ENCODE measurements at places on chromosomes 16 and 17.

GRCh38 chr16:49027420-49027819 lies 254.2 kb downstream of the CBLN1 start:
- no peak for DNase-seq

- DNase-seq: no peak
Measured at GRCh38 chr17:75622076-75622475, 11.2 kb upstream of the SMIM5 start.

DNA sequence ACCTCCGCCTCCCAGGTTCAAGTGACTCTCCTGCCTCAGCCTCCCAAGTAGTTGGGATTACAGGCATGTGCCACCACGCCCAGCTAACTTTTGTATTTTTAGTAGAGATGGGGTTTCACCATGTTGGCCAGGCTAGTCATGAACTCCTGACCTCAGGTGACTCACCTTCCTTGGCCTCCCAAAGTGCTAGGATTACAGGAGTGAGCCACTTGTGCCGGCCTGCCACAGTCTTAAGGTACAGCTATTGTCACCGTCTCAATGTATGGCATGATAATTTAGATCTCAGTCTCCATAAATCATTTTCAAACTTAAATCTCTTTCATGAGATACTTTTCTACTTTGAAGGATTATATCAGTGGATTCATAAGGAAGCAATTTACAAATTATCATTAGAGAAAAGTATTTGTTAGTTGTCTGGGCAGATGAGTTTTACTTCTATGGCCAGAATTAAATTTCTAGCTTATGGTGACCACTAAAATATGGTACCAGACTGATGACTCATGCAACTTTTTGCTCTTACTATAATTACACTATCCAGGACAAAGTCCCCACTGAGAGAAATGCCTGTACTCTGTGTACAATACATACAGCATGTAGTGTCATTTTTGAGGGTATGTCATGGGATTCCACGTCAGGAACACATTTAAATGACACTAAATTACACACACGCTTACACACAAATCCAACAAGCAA lies 1230.3 kb upstream of the GOT2 start:
- no peak for DNase-seq

GRCh38 chr17:48575066-48575582 lies 3.0 kb downstream of the HOXB4 start:
- DNase-seq: peak; percentile 97

- no peak for DNase-seq
Measured at GRCh38 chr16:65002265-65002664, 119.6 kb downstream of the CDH11 start.

GRCh38 chr17:18186627-18186982 lies 3.0 kb downstream of the ALKBH5 start:
- DNase-seq: no peak

- no peak for DNase-seq
Measured at GRCh38 chr17:521183-521525, 168.5 kb upstream of the RPH3AL start.

- DNase-seq: no peak
Measured at GRCh38 chr17:2693561-2694380, 17.8 kb downstream of the CLUH start.

GRCh38 chr16:79415983-79416640 lies 184.4 kb downstream of the MAF start:
- no peak for DNase-seq

- DNase-seq: no peak
Measured at GRCh38 chr16:76524356-76524755, 247.2 kb downstream of the CNTNAP4 start.

GRCh38 chr17:68327823-68328557 lies 36.7 kb downstream of the ARSG start:
- no peak for DNase-seq

GRCh38 chr17:55424893-55425540 lies 3.4 kb upstream of the MMD start:
- DNase-seq: no peak

DNA sequence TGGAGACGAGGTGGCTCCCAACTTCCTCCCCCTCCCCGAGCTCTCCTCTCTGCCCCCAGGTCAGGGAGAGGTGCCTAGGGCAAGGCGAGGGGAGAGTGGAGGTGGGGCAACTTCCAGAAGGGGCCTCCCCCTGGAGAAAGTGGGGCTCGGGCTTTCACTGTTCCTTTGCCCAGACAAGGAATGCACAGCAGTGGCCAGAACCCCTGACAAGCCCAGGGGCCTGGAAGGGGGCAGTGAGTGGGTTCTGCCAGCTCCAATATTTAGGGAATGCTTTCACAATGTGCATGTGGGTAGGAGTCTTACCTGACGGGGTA lies 11.7 kb upstream of the SP2 start:
- DNase-seq: no peak

GRCh38 chr16:88035292-88035691 lies 84.1 kb downstream of the BANP start:
- no peak for DNase-seq

DNA sequence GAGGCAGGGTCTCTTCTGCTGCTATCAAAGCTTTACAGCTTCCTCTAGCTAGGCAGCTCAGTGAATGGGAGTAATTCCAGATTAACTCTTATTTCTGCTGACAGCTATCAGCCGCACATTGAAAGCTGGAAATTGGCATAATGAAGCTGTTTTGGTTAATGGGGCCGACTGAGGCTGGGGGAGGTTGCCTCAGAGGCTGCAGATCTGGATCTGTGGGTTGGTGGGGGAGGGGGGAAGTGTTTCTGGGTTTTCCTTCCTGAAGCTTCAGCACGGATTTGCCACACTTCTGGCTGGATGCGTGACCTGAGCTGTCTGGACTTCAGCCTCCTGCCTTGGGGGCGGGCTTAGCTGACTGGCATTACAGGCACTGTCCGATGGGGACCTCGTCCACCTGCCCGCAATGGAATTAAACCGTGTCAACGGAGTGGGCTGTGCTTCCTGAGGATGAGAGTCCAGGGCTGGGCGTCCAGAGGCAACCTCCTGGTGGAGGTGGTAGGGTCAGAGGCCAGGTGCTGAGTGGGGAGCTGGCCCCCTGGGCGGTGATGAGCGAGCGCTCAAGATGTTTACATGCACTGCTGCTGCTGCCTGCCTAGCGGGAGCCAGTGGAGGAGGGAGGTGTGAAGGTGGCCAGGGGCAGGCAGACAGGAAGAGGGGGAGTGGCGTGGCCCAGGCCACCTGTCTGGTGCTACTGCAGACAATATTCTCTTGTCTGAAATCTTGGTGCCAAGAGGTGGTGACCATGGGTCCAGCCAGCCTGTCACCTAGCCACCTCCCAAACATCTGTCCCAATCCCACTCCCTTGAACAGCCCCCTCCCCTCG lies 6.7 kb upstream of the ABCC3 start:
- peak; percentile 80 for DNase-seq

DNA sequence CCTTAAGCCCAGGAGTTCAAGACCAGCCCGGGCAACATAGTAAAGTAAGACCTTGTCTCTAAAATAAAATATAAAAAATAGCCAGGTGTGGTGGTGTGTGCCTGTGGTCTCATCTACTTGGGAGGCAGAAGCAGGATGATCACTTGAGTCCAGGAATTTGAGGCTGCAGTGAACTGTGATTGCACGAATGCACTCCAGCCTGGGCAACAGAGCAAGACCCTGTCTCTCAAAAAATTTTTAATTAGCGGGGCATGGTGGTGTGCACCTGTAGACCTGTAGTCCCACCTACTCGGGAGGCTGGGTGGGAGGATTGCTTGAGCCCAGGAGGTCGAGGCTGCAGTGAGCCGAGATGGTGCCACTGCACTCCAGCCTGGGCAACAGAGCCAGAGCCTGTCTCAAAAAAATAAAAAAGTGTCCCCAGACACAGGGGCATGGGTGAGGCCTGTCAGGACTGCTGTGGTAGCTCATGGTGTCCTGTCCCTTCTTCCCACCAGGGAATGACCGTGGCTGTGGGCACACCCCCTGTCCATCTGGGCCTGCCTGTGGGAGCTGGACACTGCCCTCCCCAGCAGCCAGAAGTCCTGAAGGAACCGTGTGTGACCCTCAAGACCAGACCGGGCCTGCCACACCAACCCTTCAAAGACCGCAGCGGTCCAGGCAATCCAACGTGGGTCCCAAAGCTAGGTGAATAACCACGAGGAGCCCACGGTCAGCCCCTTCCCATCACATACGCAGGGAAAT lies 30.8 kb upstream of the GAA start:
- no peak for DNase-seq

DNA sequence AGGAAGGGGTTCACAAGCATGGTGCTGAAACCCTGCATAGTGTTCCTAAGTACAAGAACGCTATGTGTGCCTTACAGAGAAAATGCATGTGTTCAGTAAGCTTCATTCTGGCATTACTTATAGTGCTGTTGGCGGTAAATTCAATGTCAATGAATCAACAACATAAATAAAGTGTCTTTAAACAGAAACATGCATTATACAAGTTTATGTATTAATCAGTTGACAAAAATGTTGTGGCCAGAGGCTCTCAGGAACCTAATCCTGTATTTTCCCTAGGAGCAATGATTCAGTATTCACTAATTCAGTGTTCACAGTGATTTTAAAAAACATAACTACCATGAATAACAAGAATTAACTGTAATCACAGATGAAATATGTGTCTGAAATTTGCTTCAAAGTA lies 47.1 kb upstream of the MYOCD start:
- DNase-seq: no peak

- no peak for DNase-seq
Measured at GRCh38 chr17:51228161-51228560, 31.7 kb downstream of the MBTD1 start.

DNA sequence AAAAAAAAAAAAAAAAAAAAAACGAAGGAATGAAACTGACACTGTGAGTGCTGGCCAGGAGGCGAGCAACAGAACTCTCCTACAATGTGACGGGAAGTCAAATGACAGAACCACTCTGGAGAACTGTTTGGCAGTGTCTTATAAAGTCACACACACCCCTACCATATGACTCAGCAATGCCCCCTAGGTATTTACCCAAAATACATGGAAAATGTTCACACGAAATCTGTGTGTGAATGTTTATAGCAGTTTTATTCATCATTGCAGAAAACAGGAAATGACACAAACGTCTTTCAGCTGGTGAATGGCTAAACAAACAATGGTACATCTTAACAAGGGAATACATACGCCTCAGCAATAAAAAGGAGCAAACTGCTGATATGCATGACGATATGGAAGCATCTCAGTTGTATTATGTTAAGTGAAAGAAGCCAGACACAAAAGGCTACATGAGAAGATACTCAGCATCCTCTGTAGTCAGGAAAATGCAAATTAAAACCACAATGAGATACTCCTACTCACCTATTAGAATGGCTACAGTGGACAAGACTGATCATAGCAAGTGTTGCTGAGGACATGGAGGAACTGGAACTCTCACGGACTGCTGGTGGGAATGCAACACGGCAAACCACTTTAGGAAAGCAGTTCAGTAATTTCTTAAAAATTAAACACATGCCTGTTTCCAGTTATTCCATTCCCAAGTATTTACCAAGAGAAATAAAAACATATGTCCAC lies 74.7 kb downstream of the TBC1D16 start:
- no peak for DNase-seq

DNA sequence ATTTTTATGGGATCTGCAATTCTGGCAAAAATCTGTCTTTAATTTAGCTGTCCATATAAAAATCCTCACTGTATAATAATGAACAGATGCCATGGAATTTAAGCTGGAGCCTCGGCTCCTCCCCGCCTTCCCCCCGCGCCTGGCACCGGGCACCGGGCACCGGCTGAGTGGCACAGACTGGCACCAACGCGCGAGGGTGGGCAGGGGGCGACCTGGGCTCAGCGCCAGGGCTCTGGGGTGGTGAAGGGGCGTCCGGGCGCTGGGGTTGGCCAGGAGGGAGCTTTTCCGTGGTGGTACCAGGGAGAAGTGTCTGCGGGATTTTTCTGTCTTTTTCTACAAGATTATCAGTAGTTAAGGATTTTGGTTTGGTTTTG lies 9.1 kb downstream of the NEUROD2 start:
- no peak for DNase-seq

DNA sequence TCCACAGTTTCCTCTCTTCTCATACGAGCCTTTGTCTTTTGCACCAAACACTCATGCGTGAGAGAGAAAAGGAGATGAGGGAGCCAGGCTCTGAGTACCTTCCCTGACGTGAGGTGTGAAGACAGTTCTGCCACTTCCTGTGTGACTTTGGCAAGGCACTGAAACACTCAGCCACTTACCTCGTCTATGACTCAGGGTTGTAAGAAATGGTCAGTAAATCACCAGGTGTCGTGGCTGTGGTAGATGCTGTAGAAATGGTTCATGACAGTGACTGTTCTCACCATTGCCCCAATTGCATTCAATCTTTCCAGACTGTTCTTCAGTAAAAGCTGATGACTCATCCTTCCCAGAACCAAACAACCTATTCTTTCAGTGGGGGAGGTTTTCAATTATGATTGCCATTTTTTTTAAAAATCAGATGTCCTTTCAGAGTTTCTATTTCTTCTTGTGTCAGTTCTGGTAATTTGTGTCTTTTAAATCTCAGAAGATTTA lies 49.2 kb upstream of the CBFA2T3 start:
- no peak for DNase-seq

- no peak for DNase-seq
Measured at GRCh38 chr17:15462976-15463772, 4.2 kb downstream of the CDRT4 start.

GRCh38 chr16:49335828-49336227 lies 37.8 kb upstream of the C16orf78 start:
- no peak for DNase-seq

DNA sequence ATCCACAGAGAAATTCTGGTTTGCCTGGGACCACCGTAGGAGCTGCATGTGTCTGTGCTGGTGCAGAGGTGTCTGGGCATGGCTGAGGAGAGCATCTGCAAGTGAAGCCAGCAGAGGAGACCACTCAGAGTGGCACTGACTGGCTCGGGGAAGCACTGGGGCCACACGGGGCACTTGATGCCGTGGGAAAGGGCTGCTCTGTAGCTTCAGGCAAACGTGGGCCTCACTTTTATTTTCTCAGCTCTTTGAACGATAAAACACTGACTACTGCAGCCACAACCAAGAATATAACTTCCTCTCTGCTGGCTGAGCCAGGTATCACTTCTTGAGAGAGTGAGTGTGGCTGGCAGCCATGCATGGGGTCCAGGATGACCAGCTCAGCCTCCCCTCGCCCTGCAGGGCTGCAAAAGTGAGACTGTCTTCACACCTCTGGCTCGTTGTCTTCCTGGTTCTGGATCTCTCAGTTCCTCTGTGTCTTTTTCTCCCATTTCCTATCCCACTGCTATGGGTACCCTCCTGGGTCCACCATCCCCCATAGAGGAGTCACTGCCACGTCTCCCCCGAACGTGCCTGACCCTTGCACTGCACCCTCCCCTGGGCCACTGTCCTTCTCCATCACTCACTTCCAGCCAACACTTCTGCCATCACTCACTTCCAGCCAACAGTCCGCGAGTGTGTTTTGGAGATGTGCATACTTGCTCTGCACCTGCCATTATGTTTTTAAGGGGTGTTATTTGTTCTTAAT lies 201.4 kb upstream of the CHMP6 start:
- DNase-seq: no peak

- no peak for DNase-seq
Measured at GRCh38 chr17:83068641-83069570, 10.5 kb upstream of the METRNL start.

DNA sequence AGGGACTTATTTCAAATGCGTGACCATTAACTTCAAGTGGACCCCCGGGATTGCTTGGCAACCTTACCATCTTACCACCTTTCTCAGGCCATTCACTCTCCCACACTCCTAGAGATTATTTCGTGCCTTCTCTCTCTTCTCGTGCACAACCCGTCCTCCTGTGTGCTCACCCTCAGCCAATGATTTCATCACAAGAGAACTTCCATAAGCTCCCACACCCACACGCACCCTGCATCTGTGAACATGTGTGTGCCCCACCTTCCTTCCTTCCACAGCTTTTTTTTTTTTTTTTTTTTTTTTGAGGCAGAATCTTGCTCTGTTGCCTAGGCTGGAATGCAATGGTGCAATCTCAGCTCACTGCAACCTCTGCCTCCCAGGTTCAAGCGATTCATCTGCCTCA lies 27.4 kb upstream of the CDH3 start:
- DNase-seq: no peak

- DNase-seq: peak; percentile 20
Measured at GRCh38 chr16:87363771-87364455, 19.7 kb downstream of the FBXO31 start.

Data from NCI-H1417 (cell line).